Fibroblast of the aortic adventitia (primary cell): ENCODE measurements at places on chromosomes 4 and X. TPM values are rescaled to one million over a fixed set of nuclear protein-coding genes. Genes with fewer than 3 reads are reported as not detected.

The KDR gene
- total RNA-seq: 2.5 and 10.9 TPM in 2 replicates

The WDR1 gene
- 75.7 and 228 TPM in 2 replicates for total RNA-seq

The SSX4B gene
- not detected in 2 replicates for total RNA-seq

The SPANXA1 gene
- total RNA-seq: not detected in 2 replicates

The USP26 gene
- total RNA-seq: not detected in 2 replicates

DNA sequence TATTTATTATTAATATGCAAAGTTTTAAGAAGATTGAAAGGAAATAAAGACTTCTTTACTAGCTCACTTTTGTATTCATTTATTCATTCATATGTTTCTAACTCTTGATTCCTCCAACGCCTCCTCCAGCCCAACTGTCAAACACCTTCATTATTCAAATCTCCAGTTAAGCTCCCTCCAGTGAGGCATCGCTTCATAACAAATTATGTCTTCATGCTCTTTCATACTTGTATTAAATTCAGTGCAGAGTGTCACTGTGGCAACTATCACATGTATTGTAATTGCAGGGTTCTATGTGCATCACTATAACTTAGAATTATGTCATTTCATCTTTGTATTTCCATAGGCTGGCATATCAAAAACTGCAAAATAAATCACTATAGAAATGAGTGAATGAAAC lies 1394.2 kb upstream of the PCDH7 start:
- no peak for DNase-seq

DNA sequence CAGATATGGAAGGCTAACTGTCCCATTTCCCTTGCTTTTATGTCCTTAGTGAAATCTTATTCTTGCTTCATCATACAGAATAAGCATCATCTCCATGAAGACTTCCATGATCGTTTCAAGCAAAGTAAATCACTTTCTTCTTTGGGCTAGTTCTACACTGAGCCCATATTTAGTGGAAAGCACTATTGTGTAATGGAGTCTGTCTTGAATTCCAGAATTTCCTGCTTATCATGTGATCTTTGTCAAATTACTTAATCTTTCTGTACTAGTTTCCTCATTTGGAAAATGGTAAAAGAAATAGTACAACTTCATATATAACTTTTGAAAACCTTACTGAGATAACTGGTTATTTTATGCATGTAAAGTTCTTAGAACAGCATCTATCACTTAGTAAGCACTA lies 7.6 kb downstream of the ANAPC10 start:
- no peak for DNase-seq

DNA sequence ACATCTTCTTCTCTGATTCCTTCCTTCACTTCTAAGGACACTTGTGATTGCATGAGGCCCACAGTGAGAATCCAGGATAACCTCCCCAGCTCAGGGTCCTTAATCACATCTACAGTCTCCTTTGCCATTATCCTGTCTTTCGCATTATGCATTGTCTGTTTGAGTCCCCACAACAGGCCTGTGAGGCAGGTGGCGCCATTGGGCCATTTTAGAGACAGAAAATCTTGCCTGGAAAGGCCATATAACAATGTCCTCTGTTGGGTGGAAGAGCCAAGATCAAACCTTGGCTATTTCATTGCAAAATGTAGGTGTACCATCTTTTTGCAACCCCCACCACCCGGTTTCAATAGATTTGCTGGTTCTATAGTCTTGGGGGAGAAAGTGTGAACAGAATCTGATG lies 11.8 kb upstream of the DCUN1D4 start:
- peak; percentile 66 for DNase-seq

GRCh38 chr4:3288571-3289094 lies 4.2 kb upstream of the RGS12 start:
- DNase-seq: no peak

GRCh38 chr4:7872264-7872771 lies 67.3 kb downstream of the AFAP1 start:
- DNase-seq: peak; percentile 96

- DNase-seq: no peak
Measured at GRCh38 chrX:14501327-14501726, 28.0 kb upstream of the GLRA2 start.
